CMK (cell line): ENCODE measurements at places on chromosomes 4 and X.

GRCh38 chr4:126752126-126752525, 880.6 kb upstream of the INTU start:
- no peak for DNase-seq

- no peak for DNase-seq
Measured at GRCh38 chr4:41418444-41418843, 119.5 kb upstream of the LIMCH1 start.

- no peak for DNase-seq
Measured at GRCh38 chr4:151644622-151645021, 116.2 kb downstream of the GATB start.

GRCh38 chrX:72381439-72382201, 75.9 kb upstream of the CITED1 start:
- no peak for DNase-seq

- DNase-seq = no peak
Measured at GRCh38 chrX:33725535-33726210, 406.4 kb downstream of the FAM47A start.

GRCh38 chr4:139297001-139297410, 4.3 kb upstream of the NAA15 start:
- DNase-seq = no peak
